ENCODE measurements at places on chromosomes 2 and 18.

DNA sequence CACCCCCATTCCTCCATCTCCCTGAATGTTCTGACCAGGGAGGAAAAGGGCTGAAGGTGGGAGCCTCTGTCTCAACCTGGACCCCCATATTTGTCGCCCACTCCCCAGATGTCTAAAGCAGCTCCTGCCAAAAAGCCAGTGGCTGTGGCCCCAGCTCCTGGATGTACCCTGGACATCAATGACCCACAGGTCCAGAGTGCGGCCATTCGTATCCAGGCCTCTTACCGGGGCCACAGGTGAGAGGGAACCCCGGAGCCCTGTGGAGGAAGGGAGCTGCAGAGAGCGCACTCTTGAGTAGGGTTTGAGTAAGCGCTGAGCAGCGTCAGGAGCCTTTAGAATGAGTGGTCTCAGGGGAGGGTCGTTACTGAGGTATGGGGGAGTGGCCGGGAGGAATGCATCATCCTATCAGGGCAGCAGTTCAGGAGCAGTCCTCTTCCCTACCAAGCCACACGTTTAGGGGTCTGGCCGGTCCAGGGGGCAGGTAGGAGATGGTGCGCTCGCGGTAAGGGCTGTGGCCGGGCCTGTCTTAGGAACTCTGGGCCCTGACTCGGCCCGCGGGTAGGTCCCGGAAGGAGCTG lies 2.4 kb upstream of the GMPPA start:
- DNase-seq: no peak

DNA sequence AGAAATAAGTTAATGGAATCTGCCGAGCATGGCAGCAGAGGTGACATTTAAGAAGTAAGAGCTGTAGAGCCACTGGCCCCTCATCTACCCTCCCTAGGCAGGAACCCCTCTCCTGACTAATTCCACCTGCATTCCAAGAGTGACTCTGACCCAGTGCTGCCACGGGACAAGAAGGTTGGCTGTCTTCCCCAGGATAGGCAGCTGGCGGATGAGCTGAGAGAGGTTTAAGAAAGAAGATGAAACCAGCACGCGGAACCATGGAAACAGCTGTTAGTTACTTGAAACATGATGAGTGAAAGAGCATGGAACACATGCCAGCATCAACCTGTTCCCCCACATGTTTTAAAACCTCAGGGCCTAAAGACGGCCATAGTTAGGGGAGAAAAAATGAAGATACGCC lies 74.1 kb downstream of the RND3 start:
- DNase-seq: no peak

- DNase-seq: no peak
These were observed 850.6 kb downstream of the CNTNAP5 start for GRCh38 chr2:124875627-124876244.

GRCh38 chr18:32333781-32334180 lies 136.9 kb downstream of the GAREM1 start:
- no peak for DNase-seq

All from hematopoietic multipotent progenitor cell treated with erythropoietin and hydrocortisone succinate and interleukin-3 and kit ligand, for 15 days (in vitro differentiated cells).